ENCODE measurements at places on chromosomes 16 and 17.

GRCh38 chr17:59727817-59728533 is 20.5 kb downstream of the VMP1 start:
- DNase-seq: no peak

GRCh38 chr16:21598206-21598605 is 1.2 kb upstream of the METTL9 start:
- DNase-seq: no peak

DNA sequence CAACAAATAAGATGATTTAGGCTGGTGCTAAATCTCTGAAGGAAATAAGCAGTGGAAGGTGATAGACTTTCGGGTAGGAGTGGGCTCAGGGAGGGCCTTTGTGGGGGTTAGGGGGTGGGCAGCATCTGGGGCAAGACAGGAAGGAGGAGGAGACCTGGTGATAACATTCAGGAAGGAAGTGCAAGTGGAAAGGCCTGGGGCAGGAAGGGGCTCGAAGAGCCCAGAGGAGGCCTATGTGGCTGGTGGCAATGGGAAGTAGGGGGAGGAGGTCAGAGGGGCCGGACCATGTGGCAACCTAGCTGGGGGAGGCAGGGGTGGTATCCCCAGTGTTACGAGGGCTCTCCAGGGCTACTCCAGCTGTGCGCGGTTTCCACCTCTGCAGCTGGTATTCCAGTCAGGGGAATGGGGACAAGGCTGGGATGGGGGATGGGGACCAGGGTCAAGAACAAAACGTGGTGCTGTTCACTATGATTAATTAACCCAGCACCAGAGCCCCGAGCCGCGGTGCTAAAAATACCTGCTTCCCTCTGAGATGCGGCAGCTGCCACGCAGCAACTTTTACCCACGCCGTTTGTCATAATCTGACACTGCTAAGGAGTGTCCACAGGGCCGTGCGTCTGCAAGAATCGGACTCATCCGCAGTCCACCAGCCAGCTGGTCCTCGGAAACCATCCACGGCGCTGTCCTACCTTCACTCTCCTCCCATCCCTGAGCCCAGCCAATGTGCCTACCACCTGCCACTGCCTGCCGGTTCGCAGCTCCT is 5.2 kb upstream of the CCDC182 start:
- no peak for DNase-seq

DNA sequence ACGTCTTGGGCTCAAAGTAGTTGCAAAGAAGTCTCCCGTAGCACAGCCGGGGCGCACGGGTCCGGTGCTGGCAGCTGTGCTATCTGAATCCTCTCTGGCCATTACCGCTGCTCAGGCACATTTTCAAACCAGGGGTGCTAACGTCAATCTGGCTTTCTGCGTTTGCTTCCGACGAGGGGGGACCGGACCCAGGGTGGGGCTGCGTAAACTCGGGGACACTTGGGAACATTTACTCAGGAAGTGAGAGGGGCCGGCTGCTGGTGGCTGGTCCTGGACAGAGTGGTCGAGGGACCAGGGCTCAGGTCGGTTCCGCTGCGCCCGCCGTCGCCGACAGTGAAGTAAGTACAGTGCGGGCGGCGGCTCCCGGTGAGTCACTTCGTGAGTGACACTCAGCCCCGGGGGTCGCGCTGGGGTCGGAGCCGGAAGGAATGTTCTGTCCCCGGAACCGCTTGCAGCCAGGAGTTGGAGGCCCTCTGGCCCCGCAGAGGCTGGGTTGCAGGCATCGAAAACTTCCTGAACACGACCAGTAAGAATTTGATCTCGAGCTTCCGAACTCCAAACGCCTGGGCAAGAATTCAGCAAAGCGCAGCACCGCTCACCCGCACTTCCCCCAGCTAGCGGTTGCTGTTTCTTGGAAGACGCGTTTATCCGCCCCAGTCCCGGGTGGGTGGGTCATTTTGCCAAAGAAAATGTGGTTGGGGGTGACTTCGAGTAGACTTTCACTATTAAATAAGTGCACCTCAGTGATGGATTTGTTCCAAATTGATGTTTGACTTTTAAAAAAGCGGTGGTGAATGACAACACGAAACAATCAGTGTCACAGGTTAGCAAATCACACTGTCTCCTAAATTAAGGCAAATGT is 1.4 kb upstream of the HS3ST3B1 start:
- DNase-seq: peak; percentile 37

- no peak for DNase-seq
Observed at GRCh38 chr16:87703835-87704375, 61.9 kb downstream of the KLHDC4 start.

DNA sequence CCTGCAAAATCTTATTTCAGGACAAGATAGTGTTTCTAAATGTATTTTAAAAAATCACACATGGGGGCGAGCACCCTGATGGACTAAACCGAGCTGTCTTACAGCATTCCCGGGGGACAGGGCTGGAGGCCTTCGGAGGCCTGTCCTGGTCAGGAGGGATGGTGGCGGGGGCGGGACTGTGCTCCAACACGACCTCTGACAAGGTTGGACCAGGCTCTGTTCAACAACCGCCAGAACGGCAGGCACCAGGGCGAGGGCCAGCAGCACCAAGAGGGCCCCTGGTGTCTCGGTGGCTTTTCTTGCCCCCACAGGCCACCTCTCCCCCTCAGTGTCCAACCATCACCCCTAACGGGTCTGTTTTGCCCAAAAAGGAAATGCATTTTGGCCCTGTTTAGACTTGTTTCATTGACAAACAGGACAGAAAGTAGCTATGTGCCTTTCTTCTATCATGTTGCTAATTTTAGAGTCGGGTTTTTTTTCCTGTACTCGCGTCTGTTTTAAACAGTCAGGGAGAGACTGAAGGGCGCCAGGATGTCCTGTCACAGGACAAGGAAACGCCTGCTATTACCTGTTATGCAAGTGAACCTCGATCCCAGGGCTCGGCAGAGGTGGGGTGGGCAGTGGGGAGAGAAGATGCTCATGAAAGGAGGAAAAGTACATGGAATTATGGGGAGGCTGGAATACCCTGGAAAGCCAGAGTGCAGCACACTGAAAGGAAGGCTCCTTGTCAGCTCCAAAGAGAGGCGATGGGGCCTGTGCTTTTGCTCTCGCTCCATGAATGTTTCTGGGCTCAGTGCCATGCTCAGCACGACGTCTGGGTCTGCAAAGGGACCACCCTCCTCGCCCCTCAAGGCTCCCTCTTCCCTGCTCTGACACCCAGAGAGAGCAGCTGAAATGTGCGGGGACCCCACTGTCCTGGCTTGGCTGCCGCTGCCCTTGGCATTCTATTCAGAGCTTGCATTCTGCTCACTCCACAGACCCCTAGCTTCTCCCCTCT is 11.9 kb downstream of the TMEM204 start:
- no peak for DNase-seq

Measured in activated CD4-positive, alpha-beta T cell treated with anti-CD3 and anti-CD28 coated beads, Interleukin-2, amount 10 ng/mL, durations not matched to agents 7 days and 5 days (primary cell).